ENCODE measurements at places on chromosomes 6 and 20.

GRCh38 chr6:20868397-20869096, 334.3 kb downstream of the CDKAL1 start:
- no peak for DNase-seq
- no peaks in the 10 kb centered on the region for H3K27me3 ChIP-seq
- H3K4me1 ChIP-seq: no peaks in the 10 kb centered on the region
- H3K4me3 ChIP-seq: no peak overlapping the region

DNA sequence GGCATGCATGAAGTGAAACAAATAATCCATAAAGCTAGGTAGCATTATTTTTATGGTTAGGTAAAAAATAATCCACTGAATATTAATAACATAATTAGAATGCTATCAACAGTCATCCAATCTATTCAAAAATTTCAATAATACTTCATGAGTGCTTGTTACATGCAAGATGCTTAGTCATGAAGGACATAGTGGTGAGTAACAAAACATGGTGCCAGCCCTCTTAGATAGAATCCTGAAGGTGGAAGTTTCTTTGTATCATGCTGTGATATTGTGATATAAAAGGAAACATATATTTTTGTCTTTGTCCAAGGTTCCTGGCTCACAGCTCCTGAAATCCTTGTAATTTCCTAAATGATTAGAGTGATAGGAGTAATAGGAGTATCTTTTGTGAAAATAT, 14.9 kb downstream of the RCAN2 start:
- H3K36me3 ChIP-seq: peaks cover 3% of the 10 kb centered on the region
- H3K4me3 ChIP-seq: no peak overlapping the region
- H3K4me1 ChIP-seq: peaks cover 20% of the 10 kb centered on the region

- no peak overlapping the region for H3K4me3 ChIP-seq
- DNase-seq: peak; percentile 94
- H3K4me1 ChIP-seq: peaks cover 5% of the 10 kb centered on the region
- no peaks in the 10 kb centered on the region for H3K36me3 ChIP-seq
These were observed 12.4 kb downstream of the WFDC3 start for GRCh38 chr20:45779011-45779915.

DNA sequence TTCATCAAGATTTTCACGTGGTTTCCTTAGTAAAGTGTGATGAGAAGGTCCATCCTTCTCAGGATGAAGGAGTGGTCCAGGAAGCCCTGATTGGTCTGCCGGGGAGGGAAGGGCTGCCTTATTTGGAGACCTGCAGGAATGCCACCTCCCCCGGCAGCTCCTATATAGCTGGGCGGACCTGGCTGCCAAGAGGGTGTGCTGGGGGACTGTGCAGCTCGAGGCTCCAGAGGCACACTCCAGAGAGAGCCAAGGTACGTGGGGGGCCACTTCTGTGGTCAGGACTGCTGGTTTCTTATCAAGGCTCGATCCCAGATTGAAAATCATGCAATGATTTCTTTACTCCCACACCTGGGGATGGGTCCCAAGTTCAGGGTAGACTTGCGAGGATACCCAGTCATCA, at the start of gene PRND:
TSS of gene PRND (plus strand) at position 191 of the 400 bp plus-strand sequence. CDS start 2,643 bp downstream, outside the sequence.
- no peak for DNase-seq
- H3K4me3 ChIP-seq: no peak within 1 kb of the TSS
- no peaks in the 10 kb centered on the region for H3K27me3 ChIP-seq
- H3K4me1 ChIP-seq: no peaks in the 10 kb centered on the region
- no peaks in the 10 kb centered on the region for H3K36me3 ChIP-seq
- H3K27ac ChIP-seq: no peak within 1 kb of the TSS

GRCh38 chr6:111993342-111993741, 60.6 kb upstream of the CCN6 start:
- no peak overlapping the region for H3K4me3 ChIP-seq
- H3K27me3 ChIP-seq: no peaks in the 10 kb centered on the region
- H3K36me3 ChIP-seq: no peaks in the 10 kb centered on the region
- no peak overlapping the region for H3K27ac ChIP-seq

DNA sequence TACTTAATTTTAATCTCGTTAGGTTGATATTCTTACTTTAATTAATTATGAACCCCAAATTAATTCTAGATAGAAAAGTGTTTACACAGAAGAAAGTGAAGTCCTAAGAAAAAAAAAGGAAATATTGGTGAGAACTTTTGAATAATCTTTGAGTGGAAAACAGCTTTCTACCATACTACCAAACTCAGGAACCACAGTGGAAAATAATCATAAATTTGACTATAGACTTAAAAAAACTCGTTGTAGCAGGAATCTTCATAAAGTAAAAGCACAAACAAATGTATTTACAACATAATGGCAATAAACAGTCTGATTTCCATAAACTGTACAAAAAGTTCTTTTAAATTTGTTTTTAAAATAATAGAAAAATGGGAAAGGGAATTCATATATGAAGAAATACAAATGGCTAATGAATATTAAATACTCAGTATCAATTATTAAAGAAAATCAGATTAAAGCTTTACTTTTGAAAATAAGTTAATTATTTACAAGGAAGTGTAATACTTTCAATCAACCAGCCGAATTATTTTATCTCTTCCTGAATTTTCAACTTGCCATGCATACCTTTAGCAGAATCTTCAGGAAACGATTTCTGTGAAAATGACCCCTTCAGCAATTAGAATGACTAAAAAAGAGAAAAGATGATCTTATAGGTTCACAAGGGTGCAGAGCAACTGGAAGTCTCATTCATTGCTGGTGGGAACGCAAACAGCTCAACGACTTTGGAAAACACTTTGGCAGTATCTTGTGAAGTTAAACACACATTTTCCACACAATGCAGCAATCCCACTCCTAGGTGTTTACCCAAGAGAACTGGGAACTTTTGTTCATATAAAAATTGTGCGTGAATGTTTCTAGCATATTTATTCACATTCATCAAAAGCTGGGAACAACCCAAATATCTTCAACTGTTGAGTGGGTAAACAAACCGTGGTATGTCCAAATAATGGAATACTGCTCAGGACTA, 38.5 kb upstream of the BMP6 start:
- H3K36me3 ChIP-seq: no peaks in the 10 kb centered on the region
- no peak overlapping the region for H3K27ac ChIP-seq
- H3K27me3 ChIP-seq: no peaks in the 10 kb centered on the region
- no peak for DNase-seq

GRCh38 chr20:32370897-32371296, 12.8 kb downstream of the ASXL1 start:
- H3K27ac ChIP-seq: no peak overlapping the region
- no peaks in the 10 kb centered on the region for H3K27me3 ChIP-seq
- no peak for DNase-seq
- H3K4me3 ChIP-seq: no peak overlapping the region
- no peaks in the 10 kb centered on the region for H3K36me3 ChIP-seq
- H3K4me1 ChIP-seq: peaks cover 3% of the 10 kb centered on the region

DNA sequence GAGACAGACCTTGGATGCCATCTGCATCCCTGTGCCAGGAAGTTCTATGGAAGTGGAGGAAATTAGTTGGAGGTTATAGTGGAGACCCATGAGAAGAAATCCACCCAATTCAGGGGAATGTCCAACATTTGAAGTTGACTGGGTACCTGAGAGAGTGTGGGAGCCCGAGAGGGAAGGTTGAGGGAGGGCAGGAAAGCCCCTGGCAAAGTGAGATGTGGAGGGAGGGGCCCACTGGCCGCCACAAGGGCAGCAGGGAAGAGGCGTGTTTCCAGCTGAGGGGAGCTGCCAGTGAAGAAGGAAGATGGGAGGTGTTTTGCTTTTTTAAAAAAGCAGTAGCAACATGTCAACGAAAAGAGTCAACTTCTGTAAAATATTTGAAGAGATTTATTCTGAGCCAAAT, 16.3 kb upstream of the SERPINB9 start:
- H3K4me1 ChIP-seq: no peaks in the 10 kb centered on the region
- no peaks in the 10 kb centered on the region for H3K27me3 ChIP-seq
- H3K4me3 ChIP-seq: no peak overlapping the region
- DNase-seq: no peak
- H3K27ac ChIP-seq: no peak overlapping the region
- H3K36me3 ChIP-seq: no peaks in the 10 kb centered on the region

DNA sequence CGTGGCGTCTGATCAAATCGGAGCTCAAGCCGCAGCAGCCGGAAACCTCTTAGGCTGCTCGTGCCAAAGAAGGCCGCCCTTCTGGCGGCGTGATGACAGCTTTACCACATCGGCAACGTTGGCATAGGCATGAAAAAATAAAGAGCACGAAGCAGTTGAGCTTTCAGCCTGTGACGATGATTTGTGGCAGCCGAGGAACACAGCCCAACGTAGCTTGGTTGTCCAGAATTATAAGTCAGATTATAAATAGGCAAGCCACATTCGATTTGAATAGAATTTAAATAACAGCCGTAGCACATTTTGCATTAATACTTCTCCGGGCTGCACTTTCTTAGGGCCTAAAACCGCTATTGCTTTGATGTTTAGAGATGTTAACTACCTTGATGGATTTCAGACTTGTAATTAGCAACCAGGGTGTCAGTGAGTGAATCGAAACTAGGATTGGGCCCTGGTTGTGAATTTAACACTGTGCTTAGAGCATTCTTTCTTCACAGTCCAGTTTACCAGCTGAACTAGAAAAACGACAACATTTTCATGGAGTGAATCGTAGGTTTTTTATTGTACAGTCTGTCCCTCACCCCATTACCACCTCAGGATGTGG, 864 bp upstream of the BCLAF1 start:
- peak; percentile 87 for DNase-seq
- peak overlapping the region; percentile 100 for H3K27ac ChIP-seq
- H3K4me1 ChIP-seq: peaks cover 5% of the 10 kb centered on the region
- H3K27me3 ChIP-seq: no peaks in the 10 kb centered on the region

GRCh38 chr6:39669973-39670342, 55.2 kb downstream of the KIF6 start:
- no peaks in the 10 kb centered on the region for H3K4me1 ChIP-seq
- H3K27me3 ChIP-seq: peaks cover 3% of the 10 kb centered on the region
- no peak overlapping the region for H3K4me3 ChIP-seq
- no peak overlapping the region for H3K27ac ChIP-seq
- no peak for DNase-seq

DNA sequence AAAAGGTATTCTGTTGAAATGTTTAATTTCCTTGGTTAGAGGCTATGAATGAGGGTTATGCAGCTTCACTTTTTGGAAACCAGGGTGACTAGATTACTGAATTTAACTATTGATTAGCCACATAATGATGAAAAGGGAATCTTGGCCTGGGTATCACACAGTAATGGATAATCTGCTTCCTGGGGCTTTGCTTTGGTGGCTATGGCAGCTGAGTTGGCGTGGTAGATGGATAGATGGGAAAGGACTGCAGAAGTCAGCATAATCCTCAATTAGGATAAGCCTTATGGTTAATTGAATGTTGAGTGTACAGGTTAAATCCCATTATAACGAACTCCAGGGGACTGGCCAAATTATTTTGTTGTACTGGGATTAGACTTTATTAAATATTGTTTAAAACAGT, 5.2 kb downstream of the NCOA3 start:
- H3K36me3 ChIP-seq: no peaks in the 10 kb centered on the region
- no peak for DNase-seq
- H3K27ac ChIP-seq: no peak overlapping the region
- no peaks in the 10 kb centered on the region for H3K27me3 ChIP-seq
- no peaks in the 10 kb centered on the region for H3K4me1 ChIP-seq

- H3K36me3 ChIP-seq: no peaks in the 10 kb centered on the region
- no peak for DNase-seq
- H3K4me3 ChIP-seq: no peak overlapping the region
- H3K27ac ChIP-seq: no peak overlapping the region
- no peaks in the 10 kb centered on the region for H3K4me1 ChIP-seq
These were observed 137.6 kb downstream of the ZDHHC14 start for GRCh38 chr6:157518397-157519250.

- H3K36me3 ChIP-seq: no peaks in the 10 kb centered on the region
- H3K4me3 ChIP-seq: no peak overlapping the region
- peaks cover 2% of the 10 kb centered on the region for H3K27me3 ChIP-seq
These were observed 60.2 kb downstream of the GCLC start for GRCh38 chr6:53484476-53485280.

GRCh38 chr20:55488593-55488992, 516.7 kb downstream of the CBLN4 start:
- no peak for DNase-seq
- H3K27me3 ChIP-seq: no peaks in the 10 kb centered on the region
- H3K4me3 ChIP-seq: no peak overlapping the region
- H3K4me1 ChIP-seq: no peaks in the 10 kb centered on the region

- H3K36me3 ChIP-seq: no peaks in the 10 kb centered on the region
- no peaks in the 10 kb centered on the region for H3K27me3 ChIP-seq
- no peak for DNase-seq
- no peaks in the 10 kb centered on the region for H3K4me1 ChIP-seq
These were observed 3.0 kb downstream of the GSTA2 start for GRCh38 chr6:52760105-52760765.

GRCh38 chr6:117446861-117447260, 21.1 kb upstream of the ROS1 start:
- H3K27ac ChIP-seq: no peak overlapping the region
- no peak for DNase-seq
- H3K36me3 ChIP-seq: no peaks in the 10 kb centered on the region
- H3K4me3 ChIP-seq: no peak overlapping the region

DNA sequence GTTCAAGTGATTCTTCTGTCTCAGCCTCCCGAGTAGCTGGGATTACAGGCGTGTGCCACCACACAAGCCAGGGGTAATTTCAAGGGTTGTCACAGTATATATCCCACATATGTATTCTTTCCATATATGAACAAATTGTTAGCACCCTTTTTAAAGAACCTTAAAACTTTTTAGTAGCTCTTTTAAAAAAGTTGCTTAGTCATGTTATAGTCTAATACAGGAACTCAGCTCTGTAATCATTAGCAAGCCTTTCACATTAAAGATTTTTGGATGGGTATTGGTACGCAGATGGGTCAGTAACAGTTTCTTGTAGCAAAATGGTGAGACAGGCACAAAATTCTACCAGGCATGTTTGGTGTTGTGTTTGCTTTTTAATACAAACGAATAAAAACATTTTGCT, 10.9 kb downstream of the AMD1 start:
- peaks cover 5% of the 10 kb centered on the region for H3K4me1 ChIP-seq
- no peaks in the 10 kb centered on the region for H3K27me3 ChIP-seq
- no peak overlapping the region for H3K27ac ChIP-seq
- H3K4me3 ChIP-seq: no peak overlapping the region

DNA sequence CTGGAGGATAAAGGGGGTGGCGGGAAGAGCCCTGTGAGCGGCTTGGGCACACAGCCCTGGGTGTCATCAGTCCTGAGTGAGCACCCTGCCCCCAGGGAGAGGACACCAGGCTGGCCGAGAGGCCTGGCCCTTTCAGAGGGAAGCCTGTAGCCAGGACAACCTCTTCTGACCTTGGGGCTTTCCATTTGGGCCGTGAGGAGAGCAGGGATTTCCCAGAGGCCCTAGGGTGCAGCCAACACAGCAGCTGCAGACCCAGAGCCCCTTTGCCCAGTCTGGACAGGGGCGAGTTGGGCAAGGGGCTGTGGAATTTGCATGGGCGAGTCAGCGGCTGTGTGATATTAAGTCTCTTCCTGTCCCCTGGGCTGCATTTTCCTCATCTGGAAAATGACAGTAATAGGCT, 6.3 kb downstream of the MAP1LC3A start:
- H3K4me1 ChIP-seq: no peaks in the 10 kb centered on the region
- H3K36me3 ChIP-seq: no peaks in the 10 kb centered on the region
- DNase-seq: no peak
- H3K4me3 ChIP-seq: no peak overlapping the region

GRCh38 chr6:96340164-96340563, 181.4 kb upstream of the UFL1 start:
- H3K27me3 ChIP-seq: no peaks in the 10 kb centered on the region
- no peak overlapping the region for H3K27ac ChIP-seq
- H3K4me1 ChIP-seq: no peaks in the 10 kb centered on the region
- DNase-seq: no peak
